GM04503 (cell line): ENCODE measurements at places on chromosomes 4 and X.

GRCh38 chr4:102386966-102387365 is 41.7 kb upstream of the SLC39A8 start:
- no peak for DNase-seq

GRCh38 chrX:155767051-155767875 is 113.9 kb upstream of the VAMP7 start:
- peak; percentile 42 for DNase-seq

- peak; percentile 19 for DNase-seq
Measured at GRCh38 chr4:77538144-77538543, 67.5 kb upstream of the CXCL13 start.

- DNase-seq: no peak
Measured at GRCh38 chr4:163392328-163392727, 48.6 kb downstream of the NPY5R start.

DNA sequence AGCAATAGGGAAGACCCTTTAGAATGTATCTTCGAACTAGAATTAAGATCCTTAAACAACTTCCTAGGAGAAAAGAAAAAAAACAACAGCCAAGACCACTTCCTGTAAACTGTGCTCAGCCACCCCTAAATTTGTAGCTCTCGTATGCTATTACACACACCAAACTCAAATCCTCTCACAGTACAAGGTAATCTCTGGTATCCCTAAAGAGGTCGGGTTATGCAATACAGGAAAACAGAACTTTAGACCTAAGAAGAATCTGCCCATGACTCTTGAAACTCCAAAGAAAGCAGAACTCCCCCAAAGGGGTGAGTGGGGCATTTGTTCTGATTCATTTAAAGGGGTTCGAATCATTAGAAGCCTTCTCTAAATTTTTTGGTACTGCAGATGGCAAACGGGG is 170.9 kb upstream of the CASK start:
- DNase-seq: no peak

- no peak for DNase-seq
Measured at GRCh38 chr4:94545296-94545695, 93.6 kb downstream of the PDLIM5 start.

DNA sequence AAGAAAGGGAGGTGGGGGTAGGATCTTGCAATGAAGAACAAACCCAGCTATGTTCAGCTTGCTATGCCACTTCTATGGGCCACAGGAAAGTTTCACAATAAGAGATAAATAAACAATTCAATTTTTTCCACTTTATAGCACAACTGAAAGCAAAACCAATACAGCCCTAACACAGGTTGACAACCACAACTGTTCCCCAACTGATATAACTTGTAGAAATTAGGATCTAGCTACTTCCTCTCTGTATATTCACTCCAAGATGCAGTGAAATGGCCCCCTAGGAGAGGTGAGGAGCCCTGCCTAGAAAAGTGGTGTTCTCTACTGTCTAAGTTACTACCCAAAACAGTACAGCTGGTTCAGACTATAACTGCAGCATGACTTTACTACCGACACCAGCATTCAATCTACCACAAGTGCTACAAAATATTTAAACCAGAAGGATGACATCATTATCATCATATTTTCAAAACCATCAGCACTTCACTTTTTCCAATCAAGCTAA is 77.0 kb downstream of the FBXW7 start:
- DNase-seq: no peak

DNA sequence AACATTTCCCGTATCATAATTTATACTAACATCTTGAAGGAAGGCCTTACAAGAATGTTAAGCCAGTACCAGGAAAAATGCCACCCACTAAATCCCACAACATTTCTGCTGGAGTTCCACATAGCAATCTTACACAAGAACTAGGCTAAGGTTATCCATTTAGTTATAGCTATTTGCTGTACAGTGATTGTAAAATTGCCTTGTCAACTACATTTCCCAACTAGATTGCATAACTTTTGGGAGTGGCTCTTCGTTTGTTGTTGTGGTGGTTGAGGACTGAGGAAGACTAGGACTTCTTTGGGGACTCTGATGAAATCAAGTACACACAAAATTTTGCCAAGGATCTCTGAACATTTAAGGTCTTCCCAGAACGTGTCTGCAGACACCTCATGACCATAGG is 8.0 kb downstream of the IBSP start:
- DNase-seq: no peak

DNA sequence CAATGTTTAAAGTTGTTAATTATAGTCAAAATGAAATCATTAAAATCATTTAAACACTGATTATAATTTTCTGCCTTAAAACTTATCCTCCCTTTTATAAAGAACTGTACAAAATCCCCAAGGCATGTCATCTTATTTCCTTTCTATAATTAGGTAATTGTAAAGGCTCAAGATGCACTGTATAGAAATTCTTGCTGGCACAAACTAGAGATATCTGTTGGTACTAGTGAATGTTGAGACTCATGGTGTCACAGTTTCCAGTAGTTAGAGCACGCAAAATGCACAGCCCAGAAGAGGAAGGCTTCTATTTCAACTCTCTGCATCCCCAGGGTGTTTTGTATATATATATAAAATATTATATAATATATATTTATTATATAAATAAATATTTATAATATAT is 22.7 kb upstream of the PLA2G12A start:
- DNase-seq: no peak

- no peak for DNase-seq
Measured at GRCh38 chr4:173432430-173432829, 33.5 kb upstream of the SCRG1 start.

DNA sequence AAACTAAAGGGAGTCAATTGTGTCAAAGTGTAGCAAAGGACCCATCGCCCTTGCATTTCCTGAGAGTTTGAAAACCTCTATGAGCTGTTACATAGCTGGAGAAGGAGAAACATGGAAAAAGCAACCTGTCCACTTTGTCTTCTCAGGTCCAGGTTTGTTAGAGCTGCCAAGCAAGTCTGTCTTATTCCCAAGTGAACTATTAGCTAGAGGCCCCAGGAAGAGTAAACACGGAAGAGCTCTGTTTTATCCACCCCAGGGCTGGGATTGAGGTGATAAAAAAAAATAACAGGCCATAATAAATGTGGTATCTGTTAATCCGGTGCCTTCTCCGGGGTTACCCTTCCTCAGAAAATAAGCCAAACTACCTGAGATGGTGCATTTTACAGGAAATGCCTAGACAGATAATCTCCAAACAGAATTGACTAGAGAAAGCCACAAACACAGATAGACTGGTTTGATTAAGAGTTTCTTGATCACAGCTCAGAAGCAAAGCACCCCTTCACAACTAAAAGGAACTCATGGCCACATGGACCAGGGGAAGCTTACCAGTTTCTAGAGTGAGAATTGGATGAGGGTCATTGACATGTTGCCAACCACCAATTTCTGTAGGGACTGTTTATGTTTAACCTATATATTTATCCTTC is 35.9 kb upstream of the RELL1 start:
- no peak for DNase-seq
